Caudate nucleus (tissue), 63 donors: ENCODE measurements at places on chromosomes 6 and 20.

- DNase-seq, result no peak
Observed at GRCh38 chr6:120395784-120396183, 938.5 kb downstream of the TBC1D32 start.

DNA sequence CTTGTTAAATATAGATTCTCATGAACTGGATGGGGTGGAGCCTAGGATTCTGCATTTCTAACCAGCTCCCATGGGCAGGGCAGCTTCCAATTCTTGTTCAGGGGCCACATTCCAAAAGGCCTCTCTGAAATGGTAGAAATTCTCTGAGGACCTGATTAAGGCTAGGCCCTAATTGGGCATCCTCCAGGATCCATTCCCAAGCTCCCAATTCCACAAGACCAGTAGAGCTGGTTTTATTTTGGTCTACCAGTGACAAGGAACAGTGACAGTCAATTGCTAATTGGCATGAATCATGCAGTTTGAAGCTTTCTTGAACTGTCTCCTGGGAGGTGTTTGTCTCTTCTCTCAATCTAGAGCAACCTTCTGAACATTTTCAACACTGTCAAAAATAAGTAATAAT, 3.0 kb downstream of the THBD start:
- no peak for DNase-seq

- no peak for DNase-seq
Observed at GRCh38 chr6:136331461-136331860, 41.8 kb upstream of the BCLAF1 start.

DNA sequence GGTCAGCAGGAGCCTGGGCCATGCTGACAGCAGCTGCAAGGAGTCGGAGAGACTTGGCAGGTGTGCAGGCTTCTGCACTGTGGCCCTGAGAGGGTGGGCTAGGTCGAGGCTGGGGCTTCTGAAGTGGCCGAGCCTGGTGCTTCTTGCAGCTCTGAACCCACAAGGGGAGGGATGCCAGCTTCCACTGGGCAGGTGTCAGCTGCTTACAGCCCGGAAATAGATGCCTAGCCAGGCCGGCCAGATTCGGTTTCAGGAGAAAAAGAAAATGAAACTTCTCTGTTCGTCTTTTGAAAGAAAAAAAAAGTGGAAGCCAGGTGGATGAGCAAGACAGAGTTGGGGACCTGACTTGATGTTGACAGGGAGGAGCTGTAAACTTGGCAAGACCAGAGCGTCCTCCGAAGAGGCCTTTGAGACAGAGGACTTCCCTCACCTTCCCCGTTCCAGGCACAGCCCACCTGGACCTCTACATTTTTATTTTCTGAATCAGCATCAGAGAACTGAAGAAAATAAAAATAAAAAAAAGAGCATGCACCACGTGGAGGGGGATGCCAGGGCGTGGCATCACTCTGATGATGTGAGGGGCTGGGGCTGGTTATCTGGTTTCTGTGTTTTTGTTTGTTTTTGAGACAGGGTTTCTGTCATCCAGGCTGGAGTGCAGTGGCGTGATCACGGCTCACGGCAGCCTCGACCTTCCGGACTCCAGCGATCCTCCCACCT, at the start of gene ZBP1:
Gene ZBP1, minus strand, starts transcription at position 153 of the 717 bp plus-strand sequence. Its CDS starts 131 bp downstream, at position 22.
- DNase-seq, result no peak

DNA sequence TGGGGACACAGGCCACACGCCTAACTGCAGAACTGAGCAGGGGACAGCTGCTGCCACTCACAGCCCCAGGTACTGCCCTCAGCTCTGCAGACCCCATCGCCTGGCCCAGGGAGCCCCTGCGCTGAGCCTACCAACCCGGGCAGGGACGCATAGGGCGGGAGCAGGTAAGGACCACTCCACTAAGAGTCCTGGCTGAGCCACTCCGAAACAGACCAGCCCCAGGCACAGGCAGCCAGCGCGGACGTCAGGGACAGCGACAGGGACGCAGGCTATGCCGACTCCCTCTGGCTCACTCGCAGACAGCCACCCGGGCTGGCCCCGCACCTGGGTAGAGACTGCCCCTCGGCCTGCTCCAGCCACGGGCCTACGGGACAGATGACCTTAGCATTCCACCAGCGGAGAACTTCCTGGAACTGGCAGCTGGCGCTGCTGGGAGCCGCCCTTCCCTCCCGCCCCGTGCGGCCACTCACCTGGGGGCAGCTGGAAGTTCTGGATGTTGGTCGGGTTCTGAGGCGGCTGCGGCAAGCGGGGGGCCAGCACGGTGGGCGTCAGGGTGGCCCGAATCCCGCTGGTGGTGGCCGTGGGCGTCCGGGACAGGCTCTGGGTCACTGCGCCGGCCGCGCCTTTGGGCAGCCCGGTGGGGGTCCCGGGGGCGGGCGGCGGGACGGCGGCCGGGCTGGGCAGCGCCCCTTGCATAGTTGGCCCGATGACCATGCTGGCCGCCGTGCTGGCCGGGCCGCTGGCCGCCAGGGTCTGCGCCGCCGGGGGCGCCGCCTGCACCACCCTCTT, 1.5 kb downstream of the TAF4 start:
- no peak for DNase-seq

DNA sequence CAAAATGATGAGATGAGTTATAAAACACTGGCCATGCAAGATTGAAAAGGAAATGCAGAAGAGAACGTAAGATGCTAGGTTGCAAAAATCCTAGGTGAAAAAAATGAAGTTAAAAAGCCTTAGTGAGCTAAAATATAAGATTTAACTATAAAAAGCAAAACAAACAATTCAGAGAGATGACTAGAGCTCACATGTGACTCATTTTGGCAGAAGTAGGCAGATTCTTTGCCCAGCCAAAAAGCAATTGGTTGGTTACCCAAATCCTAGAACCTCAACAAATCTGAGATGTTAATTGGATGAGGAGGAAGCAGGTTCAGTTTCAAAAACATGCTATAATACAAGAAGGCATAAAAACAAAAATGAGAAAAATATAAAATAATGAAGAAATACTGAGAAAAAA, 249.1 kb downstream of the OGFRL1 start:
- DNase-seq, result no peak

DNA sequence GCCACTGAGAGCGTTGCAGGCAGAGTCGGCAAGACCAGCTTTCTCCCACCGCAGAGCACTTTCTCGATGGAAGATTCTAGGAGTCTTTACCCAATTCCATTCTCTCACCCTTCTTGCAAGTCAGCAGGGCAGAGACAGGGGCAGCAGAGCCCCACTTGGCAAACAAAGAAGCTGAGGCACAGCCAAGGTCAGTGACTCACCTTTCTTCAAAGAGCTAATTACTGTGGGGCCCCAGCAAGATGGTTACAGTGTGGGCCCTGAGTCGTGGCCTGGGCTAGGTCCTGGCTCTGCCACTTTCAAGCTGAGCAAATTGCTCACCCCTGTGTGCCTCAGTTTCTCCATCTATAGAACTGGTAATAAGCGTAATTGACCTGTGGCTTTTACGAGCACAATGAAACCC, 277.0 kb downstream of the PREX1 start:
- no peak for DNase-seq

- DNase-seq, result no peak
Observed at GRCh38 chr6:33737267-33738026, 9.3 kb downstream of the IP6K3 start.

DNA sequence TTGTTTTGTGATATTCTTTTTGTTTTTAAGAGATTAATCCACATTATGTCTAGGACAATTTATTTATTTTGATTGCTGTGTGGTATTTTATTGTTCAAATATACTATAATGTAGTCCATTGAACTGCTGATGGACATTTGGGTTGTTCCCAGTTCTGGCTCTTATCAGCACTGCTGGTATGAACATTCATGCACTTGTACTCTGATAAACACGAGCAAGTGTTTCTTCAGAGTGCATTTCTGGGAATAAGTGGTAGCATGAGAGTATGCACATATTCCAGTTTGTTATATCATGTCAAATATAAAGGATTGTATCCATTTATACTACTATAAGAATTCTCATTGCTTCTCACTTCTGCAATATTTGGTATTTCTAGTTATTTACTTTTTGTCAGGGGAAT, 7.1 kb downstream of the CALHM6 start:
- DNase-seq, result no peak

GRCh38 chr6:108710551-108710950, 137.7 kb upstream of the ARMC2 start:
- DNase-seq, result no peak

DNA sequence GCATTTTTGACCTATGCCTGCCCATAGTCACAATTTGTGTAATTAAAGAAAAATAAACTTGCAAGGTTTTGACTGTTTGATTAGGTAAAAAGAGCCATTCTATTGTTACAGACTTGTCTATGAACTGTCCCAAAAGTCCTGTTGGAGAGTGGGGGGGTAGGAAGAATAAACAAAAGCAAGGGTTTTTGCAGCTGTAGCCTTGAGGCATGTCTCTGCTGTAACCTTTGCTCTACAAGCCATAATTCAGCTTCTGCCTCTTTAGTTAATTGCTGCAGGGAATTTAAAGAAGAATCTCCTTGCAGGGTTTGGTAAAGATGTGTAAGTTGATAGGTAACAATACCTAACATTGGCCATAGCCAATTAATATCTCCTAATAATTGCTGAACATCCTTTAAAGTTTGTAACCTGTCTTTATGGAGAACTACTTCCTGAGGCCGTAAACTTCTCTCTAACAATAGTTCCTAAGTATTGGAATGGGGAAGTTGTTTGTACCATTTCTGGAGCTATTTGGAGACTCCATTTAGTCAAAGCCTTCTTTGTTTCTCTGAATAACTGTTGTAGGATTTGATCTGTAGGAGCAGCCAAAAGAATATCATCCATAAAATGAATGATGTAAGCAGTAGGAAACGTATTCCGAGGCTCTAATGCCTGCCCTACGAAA, 7.9 kb upstream of the ABHD12 start:
- no peak for DNase-seq

- no peak for DNase-seq
Observed at GRCh38 chr6:25713824-25714223, 40.7 kb upstream of the SLC17A4 start.

DNA sequence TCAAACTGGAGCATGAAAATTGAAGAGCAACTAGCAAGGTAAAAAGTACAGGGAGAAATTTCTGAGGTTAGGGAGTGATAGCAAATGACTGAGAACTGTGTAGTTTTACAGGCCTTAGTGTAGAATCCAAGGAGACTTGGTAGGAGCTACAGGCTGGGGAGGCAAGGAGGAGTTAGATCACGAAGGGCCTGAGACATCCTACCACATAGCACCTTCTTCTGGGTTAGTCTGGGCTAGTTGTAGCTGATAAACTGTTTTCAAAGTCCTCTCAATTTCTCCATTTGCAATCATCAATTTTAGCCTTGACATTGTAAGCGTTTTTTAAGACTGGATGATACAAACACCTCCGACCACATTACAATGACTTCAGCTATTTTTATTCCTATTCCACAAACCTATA, 209.7 kb downstream of the TMEM200A start:
- DNase-seq, result no peak

GRCh38 chr6:69846770-69847491, 19.4 kb upstream of the COL19A1 start:
- DNase-seq, result no peak

DNA sequence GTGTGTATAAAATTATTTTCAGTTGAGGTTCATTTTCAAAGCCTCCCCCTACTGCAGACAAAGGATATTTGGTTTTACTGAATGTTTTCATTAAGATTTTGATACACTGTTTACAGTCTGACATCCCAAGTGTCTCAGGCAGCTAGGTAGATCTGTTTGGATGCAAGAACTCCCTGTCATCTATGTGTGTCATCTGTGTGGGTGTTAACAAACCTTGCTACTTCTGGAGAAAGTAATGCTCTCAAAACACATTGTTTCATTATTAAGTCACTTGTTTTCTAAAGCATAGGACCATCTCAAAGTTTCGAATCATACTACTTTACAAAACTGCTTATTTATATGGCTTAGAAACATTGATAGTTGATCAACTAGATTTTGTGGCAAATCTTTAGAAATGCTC, 114.5 kb upstream of the TMEM170B start:
- DNase-seq, result no peak

DNA sequence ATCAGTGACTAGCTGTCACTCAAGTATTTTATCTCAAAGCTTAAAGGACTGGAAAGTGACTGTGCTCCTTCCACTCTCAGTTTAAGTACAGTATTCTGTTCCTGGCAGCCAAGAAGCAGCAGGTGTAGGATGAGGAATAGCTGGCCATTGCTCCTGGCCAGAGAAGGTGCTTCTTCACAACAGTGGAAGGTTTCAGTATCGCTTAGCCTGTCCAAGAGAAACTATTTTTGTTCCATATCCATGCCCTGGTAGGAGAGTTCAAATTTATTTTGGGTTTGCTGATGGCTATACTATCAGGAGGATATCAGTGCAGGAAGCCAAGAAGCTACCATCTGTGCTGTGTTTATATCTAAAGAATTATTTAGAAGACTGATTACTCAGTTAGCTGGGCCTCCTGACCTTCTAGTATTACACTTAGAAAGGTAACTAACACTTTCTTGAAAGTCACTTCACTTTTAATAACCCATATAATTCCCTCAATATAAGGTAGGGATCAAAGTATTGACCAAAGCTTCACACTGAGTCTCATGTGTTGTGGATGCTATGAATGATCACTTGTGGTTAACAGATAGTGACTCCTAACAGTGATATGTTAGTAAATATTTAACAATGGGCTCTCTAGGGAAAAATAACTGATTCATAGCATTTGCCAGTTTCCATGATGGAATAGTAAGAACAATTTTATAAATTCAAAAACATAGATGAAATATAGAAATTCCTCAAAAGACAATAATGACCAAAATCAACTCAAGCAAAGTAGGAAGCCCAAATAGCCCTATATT, 99.9 kb downstream of the AIG1 start:
- DNase-seq, result no peak

DNA sequence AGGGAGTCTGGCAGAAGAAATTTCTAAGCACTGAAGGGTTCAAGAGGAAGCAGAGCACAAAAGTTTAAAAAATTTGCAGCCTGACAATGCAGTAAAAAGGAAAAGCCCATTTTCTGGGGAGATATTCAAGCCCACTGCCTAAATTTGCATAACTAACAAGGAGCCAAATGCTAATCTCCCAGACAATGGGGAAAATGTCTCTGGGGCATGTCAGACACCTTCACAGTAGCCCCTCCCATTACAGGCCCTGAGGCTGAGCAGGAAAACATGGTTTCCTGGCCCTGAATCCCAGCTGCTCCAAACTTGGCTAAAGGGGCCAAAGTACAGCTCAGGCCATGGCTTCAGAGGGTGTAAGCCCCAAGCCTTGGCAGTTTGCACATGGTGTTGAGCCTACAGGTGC, 908.5 kb upstream of the MANEA start:
- DNase-seq, result no peak

DNA sequence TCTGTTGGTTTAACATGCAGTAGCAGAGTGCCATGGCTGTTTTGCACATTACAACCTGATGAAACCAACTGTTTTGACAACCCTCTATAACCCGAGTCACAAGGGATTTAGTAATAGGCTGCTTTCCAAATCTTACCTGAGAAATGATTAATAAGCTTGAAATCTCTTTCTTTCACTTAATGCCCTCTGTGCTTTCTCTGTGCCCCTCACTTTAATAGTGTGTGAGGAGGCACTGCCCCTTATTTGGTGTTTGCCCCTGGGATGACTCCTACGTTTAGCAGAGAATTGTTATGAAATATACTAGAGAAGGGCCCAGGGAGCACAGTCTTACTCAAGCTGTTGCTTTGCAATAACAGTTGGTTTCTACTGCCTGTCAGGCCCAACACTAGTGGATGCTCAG, 31.0 kb upstream of the PTCHD4 start:
- DNase-seq, result no peak
